Activated T-helper 1 cell treated with anti-CD3 and anti-CD28 coated beads, Interleukin-12 subunit alpha, Interleukin-12 subunit beta, Interleukin-2, Interleukin-4 antibody, amounts not matched to agents 30 ng/mL and 10 ng/mL and 1 ng/mL, durations not matched to agents 14 hours and 24 hours and 36 hours (primary cell): ENCODE measurements at places on chromosomes 16 and 17. TPM values are rescaled to one million over a fixed set of nuclear protein-coding genes. Genes with fewer than 3 reads are reported as not detected.

KRTAP9-2 gene
- not detected in 2 replicates for total RNA-seq

NOG gene
- total RNA-seq, result not detected in 2 replicates

CACNG3 gene
- total RNA-seq, result not detected in 2 replicates

TVP23B gene
- total RNA-seq, result 44.0 and 44.4 TPM in 2 replicates

HS3ST3A1 gene
- 4.1 and 7.2 TPM in 2 replicates for total RNA-seq

SCNN1B gene
- total RNA-seq, result not detected in 2 replicates

DNA sequence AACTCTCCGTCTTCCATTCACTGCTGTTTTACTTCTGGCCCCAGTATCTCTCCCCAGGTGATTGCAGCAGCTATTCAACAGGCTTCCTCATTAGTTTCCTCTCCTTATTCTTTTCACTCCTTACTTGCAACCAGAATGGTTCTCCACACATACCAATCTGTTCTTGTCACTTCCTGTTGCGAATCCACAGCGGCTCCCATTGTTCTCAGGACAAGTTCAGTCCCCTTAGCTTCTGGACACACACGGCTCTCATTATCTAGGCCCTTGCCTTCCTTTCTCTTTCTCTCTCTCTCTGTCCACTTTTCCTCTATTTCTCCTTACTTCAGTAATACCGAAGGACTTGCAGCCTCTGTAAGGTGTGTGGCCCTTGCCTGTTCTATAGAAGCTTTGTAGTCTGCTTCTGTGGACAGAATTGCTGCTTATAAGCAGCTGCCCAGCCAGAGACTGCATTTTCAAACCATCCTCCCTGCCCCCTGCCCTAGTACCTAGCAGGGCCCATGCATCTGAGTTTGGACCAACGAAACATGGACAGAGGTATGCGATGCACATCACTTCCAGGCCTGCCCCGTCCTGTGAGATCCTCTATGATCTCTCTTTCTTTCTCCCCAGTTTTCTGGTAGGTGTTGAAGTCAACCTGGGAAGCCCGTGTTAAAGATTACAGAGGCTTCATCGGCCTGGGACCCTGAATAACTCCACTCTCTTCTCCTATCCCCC lies 45.7 kb downstream of the VAT1L start:
- no peaks in the 10 kb centered on the region for H3K36me3 ChIP-seq
- no peaks in the 10 kb centered on the region for H3K27me3 ChIP-seq
- H3K27ac ChIP-seq, result no peak overlapping the region
- no peaks in the 10 kb centered on the region for H3K4me1 ChIP-seq
- DNase-seq, result no peak

DNA sequence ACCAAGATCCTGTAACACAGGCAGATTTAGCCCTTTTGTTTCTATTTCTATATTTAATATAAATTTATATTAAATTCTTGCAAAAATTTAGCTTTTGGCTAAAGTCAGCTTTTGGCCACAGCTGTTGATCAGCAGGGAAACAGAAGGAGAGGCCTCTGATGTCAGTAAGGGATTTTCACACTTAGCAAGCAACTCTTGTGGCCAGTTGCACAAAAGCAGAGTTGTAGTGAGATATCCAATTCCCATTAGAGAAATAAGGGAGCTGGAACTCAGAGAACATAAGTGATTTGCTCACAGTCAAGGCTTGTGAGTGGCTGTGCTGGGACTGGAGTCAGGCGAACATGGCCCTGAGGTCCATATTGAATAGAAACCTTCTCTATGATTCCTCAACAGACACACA lies 16.7 kb upstream of the HEATR6 start:
- H3K36me3 ChIP-seq, result no peaks in the 10 kb centered on the region
- H3K4me1 ChIP-seq, result no peaks in the 10 kb centered on the region
- H3K4me3 ChIP-seq, result no peak overlapping the region
- no peak for DNase-seq
- no peak overlapping the region for H3K27ac ChIP-seq

GRCh38 chr17:31523862-31524730 lies 132.6 kb downstream of the RAB11FIP4 start:
- no peaks in the 10 kb centered on the region for H3K4me1 ChIP-seq
- no peak overlapping the region for H3K4me3 ChIP-seq
- H3K27me3 ChIP-seq, result no peaks in the 10 kb centered on the region
- H3K36me3 ChIP-seq, result peaks cover 7% of the 10 kb centered on the region
- DNase-seq, result no peak

- no peaks in the 10 kb centered on the region for H3K36me3 ChIP-seq
- DNase-seq, result no peak
- no peaks in the 10 kb centered on the region for H3K4me1 ChIP-seq
Observed at GRCh38 chr17:34269969-34270368, at the start of gene CCL7. Gene CCL7 (plus strand): TSS chr17:34270221. CDS start chr17:34270291, 70 bp downstream.

DNA sequence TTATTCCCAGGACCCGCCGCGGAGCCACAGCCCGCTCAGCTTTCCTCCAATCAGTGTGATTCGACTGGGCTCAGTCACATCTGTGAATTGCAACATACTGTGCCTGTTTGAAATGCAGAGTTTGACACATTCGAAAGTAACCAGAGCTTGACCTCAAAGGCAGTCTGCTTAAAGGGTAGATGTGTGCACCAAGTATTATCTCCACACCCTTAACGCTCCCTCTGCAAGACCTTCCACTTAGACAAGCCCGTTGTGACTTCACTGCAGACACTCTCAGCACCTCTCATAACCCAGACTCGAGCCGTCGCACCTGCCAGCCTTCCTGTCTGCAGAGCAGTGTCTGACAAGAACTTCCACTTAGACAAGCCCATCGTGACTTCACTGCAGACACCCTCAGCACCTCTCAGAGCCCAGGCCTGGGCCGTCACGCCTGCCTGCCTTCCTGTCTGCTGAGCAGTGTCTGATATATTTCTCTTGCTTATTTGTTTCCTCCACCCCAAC lies 3.7 kb downstream of the KLHDC4 start:
- peaks cover 25% of the 10 kb centered on the region for H3K4me1 ChIP-seq
- peaks cover 41% of the 10 kb centered on the region for H3K36me3 ChIP-seq
- no peak overlapping the region for H3K4me3 ChIP-seq
- no peaks in the 10 kb centered on the region for H3K27me3 ChIP-seq
- no peak for DNase-seq
- H3K27ac ChIP-seq, result no peak overlapping the region

- peak overlapping the region; percentile 38 for H3K4me3 ChIP-seq
- H3K36me3 ChIP-seq, result peaks cover 32% of the 10 kb centered on the region
- peaks cover 67% of the 10 kb centered on the region for H3K4me1 ChIP-seq
- peak overlapping the region; percentile 91 for H3K27ac ChIP-seq
- no peaks in the 10 kb centered on the region for H3K27me3 ChIP-seq
- no peak for DNase-seq
Observed at GRCh38 chr17:80831491-80831890, 160.2 kb upstream of the CHMP6 start.
